ENCODE measurements at places on chromosomes 16 and 17.

DNA sequence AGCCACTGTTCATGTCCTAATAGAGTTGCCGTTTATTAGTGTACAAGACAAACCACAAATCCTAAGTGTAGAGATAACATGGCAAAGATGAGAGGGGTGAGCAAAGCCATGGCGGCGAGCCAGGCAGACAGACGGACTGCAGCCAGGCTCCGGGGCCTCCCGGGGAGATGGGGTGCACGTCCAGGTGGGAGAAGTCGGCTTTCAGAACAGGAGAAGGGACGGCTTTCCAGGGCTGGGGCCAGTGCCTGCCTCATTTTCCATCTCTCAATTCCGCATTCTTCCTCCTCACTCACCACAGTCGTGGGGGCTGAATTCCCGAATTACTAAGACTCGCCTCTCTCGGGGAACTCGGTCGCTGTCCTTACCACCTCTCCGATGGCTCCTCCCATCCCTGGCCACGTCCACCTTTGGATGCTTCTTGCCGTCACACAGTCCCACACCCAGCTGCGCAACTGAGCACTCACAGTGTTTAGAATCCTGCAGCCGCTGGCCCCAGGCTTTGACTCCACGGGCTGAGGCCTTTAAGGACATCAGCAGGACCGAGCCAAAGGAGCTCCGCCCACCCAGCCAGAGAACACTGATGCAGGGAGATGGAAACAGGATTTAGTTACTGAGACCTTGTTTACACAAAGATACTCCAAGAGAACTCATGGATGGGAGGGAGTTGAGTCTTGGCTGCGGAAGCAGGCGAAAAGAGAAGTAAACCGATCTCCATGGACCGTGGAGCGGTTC is 59.7 kb downstream of the RNF112 start:
- no peak for DNase-seq

DNA sequence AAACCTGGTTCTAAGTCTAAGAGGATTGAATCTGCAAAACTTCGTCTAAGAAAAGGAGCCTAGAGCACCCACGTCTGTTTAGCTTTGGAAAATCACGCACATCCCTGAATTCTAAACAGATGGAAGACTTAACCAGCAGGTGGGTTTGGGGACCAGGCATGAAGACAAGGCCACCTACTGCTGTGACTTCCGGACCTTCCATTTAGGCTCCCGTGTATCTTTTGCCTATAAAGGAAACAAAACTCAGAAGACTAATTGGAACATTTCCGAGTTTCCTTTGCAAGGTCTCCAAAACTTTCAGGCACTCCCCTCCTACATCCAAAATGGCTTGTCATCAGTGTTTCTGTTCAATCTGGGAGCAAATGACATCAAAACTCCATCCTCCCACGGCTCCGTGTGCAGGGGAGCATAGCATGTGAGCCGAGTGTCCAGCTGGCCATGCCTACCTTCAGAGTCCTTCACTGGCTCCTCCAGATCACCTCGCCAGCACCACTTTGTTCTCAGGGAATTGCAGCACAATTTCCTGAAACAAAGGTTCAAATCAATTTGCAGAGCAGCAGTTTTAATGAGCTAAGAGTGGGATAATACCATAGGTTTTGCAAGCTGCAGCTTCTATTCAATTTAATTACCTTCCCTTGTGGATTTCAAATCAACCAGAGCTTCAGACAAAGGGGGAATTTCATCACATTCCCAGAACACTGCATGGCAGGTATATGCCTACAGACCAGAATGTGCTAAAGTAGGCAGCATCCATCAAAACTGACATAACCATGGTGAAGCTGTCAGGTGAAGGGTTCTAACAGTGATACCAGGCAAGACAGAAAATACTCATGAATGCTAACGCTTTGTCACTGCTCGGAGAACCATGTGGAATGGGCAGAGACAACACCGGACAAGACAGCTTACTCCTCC is 23.5 kb downstream of the CACNG1 start:
- DNase-seq: no peak

DNA sequence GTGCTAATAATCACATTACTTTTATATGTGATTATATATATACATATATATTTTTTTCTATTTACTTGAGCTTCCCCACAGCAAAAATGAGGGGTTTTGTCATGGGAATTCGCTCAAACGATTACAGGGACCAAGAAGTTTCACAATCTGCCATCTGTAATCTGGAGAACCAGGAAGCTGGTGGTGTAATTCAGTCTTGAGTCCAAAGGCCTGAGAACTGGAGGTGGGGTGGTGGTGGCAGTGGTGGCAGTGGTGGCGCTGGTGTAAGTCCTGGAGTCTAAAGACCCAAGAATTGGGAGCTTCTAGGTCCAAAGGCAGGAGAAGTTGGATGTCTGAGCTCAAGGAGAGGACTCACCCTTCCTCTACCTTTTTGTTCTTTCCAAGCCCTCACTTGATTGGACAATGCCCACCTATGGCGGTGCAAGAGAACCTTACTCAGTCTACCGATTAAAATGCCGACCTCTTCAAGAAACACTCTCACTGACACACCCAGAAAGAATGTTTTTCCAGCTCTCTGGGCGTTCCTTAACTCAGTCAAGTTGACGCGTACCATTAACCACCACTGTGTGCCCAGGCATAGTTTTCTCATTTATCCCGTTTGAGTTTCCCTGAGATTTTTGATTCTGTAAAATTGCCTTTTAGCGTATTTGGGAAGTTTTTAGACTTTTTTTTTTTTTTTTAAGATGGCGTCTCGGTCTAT is 31.9 kb downstream of the POLR2A start:
- no peak for DNase-seq

- peak; percentile 18 for DNase-seq
Measured at GRCh38 chr17:60832151-60832585, 154.5 kb downstream of the BCAS3 start.

DNA sequence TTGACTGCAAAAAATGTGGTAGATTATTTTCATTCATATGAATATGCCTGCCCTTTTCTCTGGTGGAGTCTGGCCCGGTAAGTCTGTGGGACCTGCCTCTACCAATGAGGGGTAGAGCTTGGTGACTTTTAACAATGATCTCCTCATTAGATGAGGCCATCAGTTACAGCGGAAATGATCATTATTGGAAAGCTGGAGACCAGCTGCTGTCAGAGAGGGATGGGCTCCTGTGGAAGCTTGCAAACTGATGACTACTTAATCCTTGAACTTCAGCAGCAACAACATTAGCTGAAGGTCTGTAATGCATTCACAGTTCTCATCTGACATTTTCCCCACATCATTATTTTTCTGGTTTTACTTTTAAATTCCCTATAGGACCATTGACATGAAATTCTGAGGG is 194.1 kb downstream of the CDH13 start:
- DNase-seq: no peak

- no peak for DNase-seq
Measured at GRCh38 chr16:81637336-81638235, 141.5 kb upstream of the PLCG2 start.

DNA sequence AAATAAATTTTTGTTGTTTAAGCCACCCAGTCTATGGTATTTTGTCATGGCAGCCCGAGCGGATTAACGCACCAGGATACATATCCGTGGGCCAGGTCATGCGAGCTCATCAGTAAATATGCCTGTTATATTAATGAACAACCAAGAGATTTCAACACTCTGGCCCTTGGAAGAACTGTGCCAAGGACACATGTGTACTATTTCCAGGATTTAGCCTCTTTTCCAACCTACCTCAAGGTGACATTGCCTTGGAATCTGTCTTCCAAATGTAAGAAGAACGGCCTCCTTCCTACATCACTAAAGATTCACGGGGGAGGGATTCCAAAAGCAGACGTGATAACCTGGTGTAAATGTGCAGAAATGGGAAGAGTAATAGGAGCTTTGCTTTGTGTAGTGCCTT is 72.8 kb upstream of the DYNLRB2 start:
- DNase-seq: no peak

DNA sequence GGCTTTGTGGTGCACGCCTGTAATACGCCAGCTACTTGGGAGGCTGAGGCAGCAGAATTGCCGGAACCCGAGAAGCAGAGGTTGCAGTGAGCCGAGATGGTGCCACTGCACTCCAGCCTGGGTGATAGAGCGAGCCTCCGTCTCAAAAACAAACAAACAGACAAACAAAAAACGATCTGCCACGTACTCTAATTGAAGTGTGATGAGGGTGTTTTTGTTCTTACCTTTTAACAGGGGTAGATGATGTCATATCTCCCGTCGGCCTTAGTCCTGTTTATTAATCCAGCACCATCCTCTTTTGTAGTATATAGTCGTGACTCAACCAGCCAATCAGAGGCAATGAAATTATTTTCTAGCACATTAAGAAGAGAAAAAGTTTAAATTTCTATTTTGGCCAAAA is 58.5 kb downstream of the IQCK start:
- no peak for DNase-seq

GRCh38 chr17:27965224-27965623 is 72.1 kb upstream of the LYRM9 start:
- no peak for DNase-seq

DNA sequence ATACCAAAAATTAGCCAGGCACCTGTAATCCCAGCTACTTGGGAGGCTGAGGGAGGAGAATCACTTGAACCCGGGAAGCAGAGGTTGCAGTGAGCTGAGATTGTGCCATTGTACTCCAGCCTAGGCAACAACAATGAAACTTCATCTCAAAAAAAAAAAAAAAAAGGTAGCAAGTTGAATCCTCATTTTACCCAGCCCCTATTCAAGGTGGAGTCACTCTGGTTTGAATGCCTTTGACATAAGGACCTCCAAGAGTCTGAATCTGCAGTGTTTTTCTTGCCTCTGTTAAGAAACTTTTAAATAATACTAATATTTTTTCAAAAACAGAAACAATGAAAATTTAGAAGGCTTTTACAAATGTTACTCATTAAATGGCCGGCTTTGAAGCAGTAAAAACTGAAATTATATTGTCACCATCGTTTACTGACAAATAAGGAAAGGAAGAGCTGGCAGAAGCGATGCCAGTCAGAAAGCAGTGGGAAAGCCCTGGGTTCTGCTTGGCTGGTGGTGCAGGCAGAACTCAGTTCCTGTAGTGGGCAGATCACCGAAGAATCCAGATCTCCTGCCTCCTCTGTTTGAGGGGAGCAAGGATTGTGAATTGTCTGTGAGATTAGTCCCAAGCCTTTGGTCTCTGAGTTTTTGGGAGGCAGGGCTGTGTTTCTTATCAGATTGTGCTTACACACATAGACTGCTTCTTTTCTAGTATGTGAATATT is 99.7 kb upstream of the HAS3 start:
- no peak for DNase-seq

- no peak for DNase-seq
Measured at GRCh38 chr16:67552476-67552875, 9.8 kb upstream of the CTCF start.

GRCh38 chr17:72416905-72417304 is 296.1 kb downstream of the SOX9 start:
- no peak for DNase-seq

- DNase-seq: peak; percentile 60
Measured at GRCh38 chr17:41697122-41697962, 8.7 kb downstream of the EIF1 start.

- DNase-seq: no peak
Measured at GRCh38 chr16:14056970-14057369, 14.1 kb upstream of the MRTFB start.

DNA sequence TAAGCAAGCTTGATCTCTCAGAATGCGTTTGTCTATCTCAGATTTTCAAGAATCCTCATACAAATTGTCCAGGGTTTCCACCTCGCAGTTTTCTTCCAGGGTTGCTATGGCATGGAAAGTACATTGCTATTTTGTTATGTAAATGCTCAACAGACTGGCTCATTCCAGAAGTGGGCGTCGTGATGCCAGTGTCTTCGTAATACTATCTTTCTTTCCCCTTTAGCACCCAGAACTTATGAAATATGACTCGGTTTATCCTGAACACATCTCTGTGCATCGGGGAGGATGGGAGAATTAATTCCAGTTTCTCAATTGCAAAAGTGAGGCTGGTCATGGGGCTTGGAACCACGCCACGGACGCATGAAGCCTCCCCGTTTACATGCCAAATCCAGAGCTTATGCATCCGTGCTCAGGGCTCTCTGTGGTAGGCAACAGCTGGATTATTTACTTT is 405.0 kb downstream of the WWOX start:
- DNase-seq: no peak

DNA sequence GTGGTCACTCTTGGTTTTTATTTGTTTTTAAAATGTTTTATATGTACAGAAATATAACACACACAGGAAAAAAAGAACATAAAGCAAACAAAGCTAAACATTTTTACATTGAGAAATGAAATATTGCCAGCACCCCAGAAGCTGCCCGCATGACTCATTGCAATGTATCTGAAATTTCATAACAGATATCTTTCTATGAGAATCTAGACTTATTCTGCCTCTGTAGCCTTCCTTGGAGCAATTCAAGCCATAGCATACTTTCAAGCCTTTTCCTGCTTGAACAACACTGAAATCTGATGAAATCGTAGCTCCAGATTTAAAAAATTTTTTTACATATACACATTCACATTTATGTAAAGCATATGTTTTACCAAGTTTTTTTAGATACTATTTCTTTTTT is 86.9 kb downstream of the RBBP6 start:
- no peak for DNase-seq

DNA sequence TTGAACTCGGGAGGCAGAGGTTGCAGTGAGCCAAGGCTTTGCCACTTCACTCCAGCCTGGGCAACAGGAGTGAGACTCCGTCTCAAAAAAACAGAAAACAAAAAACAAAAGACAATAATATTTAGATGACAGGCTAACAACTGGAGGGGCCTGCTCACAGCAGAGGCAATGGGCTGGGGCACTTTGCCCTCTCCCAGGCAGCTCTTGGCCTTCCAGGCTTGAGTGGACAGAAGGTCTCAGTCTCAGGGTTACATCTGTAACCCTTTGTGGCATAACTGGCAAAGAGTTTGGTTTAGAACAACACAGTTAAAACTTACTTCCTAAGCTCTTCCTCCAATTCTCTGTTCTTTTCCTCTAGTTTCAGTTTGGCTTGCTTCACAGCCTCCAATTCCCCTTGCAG is 114.9 kb downstream of the SPAG9 start:
- DNase-seq: no peak

- no peak for DNase-seq
Measured at GRCh38 chr16:76125871-76126270, 151.3 kb upstream of the CNTNAP4 start.

DNA sequence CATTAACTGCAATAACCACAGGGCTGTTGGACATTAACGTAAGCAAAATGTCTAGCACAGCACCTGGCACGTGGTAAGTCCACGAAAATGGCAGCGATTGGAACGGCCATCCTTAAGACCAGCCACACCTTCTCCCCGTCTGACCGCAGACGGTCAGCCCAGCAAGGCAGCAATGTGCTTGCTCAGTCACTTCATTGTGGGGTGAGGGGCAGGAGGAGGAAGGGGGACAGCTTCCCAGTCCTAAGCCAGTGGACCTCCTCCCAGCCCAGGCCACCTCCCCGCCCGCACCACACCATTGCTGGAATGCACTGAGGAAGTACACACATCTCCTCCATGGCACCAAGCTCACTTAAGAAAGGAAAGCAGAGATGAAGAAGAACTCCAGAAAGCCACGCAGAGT is 8.6 kb upstream of the MYLK3 start:
- DNase-seq: no peak

Data from HEK293T (cell line).